ENCODE measurements at places on chromosomes 5 and 9. TPM values are rescaled to one million over a fixed set of nuclear protein-coding genes. Genes with fewer than 3 reads are reported as not detected.

DNA sequence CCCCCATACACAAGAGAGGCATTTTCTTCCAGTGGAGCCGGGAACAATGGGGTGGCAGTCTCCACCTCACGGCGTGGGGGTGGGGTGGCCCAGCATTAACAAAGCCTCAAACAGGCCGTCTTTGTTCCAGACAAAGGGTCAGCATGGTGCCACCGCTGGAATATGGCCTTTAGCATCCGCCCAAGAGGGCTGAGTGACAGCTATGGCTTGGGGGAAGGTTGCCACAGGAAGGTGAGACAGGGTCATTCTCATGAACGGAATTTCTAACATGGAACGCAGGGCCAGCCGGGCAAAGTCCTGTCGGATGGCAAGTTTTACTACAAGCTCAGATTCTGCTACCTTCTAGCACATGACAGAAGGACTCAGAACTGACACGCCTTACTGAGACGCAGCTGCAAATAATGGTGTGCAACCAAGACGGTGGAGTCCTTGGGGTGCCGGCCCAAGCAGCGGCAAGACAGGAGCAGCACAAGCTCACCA is 64.0 kb downstream of the OTULIN start:
- H3K4me3 ChIP-seq = no peak overlapping the region
- no peak overlapping the region for H3K27ac ChIP-seq
- H3K27me3 ChIP-seq = no peaks in the 10 kb centered on the region
- peaks cover 42% of the 10 kb centered on the region for H3K36me3 ChIP-seq
- H3K4me1 ChIP-seq = peaks cover 46% of the 10 kb centered on the region
- no peak for DNase-seq

DBH gene
- not detected for total RNA-seq

DNA sequence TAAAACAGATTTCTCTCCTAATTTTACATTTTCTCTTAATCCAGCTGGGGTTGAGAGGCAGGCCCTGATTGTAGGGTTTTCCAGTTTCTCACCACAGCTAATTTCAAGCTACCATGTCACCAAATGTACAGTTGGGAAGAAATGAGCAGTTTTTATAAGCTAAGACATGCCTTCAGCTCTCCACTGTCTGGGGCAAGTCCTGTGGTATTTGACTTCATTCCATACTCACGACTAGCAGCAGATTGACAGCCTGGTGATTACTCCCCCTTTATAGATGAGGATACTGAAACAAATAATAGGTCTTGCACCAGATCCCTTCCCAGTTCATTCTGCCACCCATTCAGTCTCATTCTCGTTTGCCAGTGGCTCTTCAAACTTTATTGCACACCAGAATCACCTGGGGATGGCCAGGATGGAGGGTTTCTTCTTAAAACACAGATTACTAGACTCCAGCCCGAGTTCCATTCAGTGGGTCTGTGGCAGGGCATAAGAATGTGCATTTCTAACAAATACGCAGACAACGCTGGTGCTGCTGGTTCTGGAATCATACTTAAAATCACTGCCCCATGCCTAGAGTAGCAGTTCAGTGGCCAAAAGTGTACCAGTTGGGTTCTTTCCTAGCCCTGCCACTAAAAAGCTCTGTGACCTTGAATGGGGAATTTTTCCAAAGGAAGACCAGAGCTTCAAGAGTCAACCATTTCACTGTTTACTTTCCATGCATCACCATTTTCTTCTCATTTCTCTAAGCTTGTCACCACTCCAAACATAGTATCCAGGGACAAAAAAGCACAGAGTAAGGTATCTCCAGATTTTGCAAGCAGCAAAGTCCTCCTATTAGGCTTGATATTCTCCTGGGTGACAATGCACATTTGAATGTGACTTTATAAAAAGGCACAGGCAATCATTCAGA is 64.3 kb downstream of the CSNK1A1 start:
- H3K36me3 ChIP-seq = no peaks in the 10 kb centered on the region
- H3K27ac ChIP-seq = peak overlapping the region; percentile 94
- no peak overlapping the region for H3K4me3 ChIP-seq
- H3K27me3 ChIP-seq = no peaks in the 10 kb centered on the region
- no peak for DNase-seq

- H3K36me3 ChIP-seq = no peaks in the 10 kb centered on the region
- no peak for DNase-seq
- H3K27me3 ChIP-seq = no peaks in the 10 kb centered on the region
- H3K4me1 ChIP-seq = peaks cover 99% of the 10 kb centered on the region
These were observed 47.1 kb downstream of the CAST start for GRCh38 chr5:96709152-96709821.

DNA sequence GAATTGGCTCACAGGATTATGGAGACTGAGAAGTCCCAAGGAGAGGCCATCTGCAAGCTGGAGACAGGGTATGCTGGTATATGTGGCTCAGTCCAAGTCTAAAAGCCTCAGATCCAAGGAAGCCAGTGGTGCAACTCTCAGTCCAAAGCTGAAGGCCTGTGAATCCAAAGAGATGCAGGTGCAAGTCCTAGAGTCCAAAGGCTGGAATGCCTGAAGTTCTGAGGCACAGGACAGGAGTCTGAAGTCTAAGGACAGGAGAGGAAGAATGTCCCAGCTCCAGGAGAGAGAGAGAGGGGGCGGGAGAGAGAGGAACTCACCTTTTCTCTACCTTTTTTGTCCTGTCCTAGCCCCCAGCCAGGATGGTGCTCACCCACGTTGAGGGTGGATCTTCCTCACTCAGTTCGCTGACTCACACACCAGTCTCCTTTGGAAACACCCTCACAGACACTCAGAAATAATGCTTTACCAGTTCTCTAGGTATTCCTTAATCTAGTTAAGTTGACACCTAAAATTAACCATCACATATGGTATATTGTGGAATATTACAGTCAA is 49.6 kb downstream of the KCNN2 start:
- no peaks in the 10 kb centered on the region for H3K4me1 ChIP-seq
- no peaks in the 10 kb centered on the region for H3K36me3 ChIP-seq
- H3K27ac ChIP-seq = no peak overlapping the region
- DNase-seq = no peak
- no peaks in the 10 kb centered on the region for H3K27me3 ChIP-seq

DNA sequence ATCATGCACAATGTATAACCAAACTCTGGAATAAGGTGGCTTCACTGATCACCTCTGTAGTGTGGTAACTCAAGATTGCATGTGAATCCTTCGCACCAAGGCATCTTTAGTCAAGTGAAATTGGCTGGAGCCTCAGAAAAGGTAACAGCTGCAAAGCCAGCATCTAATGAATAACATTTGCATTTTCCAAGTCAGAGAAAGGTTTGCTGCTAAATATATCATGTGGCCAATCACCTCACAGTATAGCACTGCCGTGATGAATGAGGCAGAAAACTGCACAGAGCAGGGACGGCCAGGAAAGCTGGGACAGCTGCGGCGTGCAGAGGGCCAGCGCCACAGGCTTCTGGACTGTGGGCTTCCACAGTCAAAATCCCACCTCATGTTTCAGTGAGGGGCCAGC is 18.5 kb downstream of the MRPS27 start:
- H3K36me3 ChIP-seq = peaks cover 11% of the 10 kb centered on the region
- H3K4me3 ChIP-seq = no peak overlapping the region
- no peak overlapping the region for H3K27ac ChIP-seq
- H3K4me1 ChIP-seq = peaks cover 25% of the 10 kb centered on the region

TMEM174 gene
- total RNA-seq = not detected

- H3K27ac ChIP-seq = no peak overlapping the region
- no peaks in the 10 kb centered on the region for H3K4me1 ChIP-seq
- no peak overlapping the region for H3K4me3 ChIP-seq
- no peak for DNase-seq
These were observed 587.0 kb upstream of the ADAMTS16 start for GRCh38 chr5:4553130-4553529.

LIX1 gene
- not detected for total RNA-seq

NTNG2 gene
- total RNA-seq = 1.9 TPM

GRCh38 chr5:93587597-93588351 is 4.8 kb downstream of the NR2F1 start:
- no peak overlapping the region for H3K4me3 ChIP-seq
- peaks cover 90% of the 10 kb centered on the region for H3K27me3 ChIP-seq
- H3K36me3 ChIP-seq = no peaks in the 10 kb centered on the region
- no peak for DNase-seq
- peaks cover 19% of the 10 kb centered on the region for H3K4me1 ChIP-seq

DNA sequence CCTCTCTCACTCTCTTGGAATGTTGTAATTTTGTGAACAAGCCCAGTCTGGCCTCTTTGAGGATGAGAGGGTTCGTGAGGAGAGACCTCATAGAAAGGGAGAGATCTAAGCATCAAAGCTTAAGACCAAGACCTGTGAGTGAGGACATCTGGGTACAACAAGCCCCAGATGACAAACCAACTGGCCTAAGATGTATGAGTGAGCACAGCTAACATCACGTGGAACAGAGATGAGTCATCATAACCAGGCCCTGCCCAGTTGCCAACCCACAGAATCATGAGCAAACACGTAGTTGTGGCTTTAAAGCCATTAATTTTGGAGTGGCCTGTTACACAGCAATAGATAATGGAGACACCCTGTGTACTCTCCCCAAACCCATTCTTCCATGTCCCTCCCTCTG is 439.1 kb upstream of the KIF2A start:
- no peak for DNase-seq
- no peak overlapping the region for H3K4me3 ChIP-seq
- H3K27ac ChIP-seq = no peak overlapping the region
- peaks cover 7% of the 10 kb centered on the region for H3K27me3 ChIP-seq

DNA sequence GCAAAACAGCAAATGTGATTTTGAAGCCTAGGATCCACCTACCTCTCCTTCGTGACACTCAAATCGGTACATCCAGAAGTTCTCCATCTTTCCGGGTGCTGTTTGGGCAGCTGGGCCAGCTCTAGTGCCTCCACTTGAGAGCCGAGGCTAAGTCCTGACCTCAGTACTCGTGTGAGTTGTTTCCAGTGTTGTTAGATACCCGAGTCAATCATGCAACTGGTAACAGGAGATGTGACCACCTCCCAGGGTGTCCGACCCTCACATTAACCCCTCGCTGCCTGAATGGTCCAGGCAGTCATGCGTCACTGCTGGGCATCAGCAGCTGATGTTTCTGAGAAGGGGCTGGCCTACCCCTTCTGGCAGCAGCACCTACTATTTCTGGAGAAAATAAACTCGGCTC is 170.3 kb downstream of the ENTREP1 start:
- H3K27me3 ChIP-seq = no peaks in the 10 kb centered on the region
- DNase-seq = no peak
- H3K36me3 ChIP-seq = no peaks in the 10 kb centered on the region
- H3K27ac ChIP-seq = no peak overlapping the region
- H3K4me3 ChIP-seq = no peak overlapping the region
- H3K4me1 ChIP-seq = no peaks in the 10 kb centered on the region

DNA sequence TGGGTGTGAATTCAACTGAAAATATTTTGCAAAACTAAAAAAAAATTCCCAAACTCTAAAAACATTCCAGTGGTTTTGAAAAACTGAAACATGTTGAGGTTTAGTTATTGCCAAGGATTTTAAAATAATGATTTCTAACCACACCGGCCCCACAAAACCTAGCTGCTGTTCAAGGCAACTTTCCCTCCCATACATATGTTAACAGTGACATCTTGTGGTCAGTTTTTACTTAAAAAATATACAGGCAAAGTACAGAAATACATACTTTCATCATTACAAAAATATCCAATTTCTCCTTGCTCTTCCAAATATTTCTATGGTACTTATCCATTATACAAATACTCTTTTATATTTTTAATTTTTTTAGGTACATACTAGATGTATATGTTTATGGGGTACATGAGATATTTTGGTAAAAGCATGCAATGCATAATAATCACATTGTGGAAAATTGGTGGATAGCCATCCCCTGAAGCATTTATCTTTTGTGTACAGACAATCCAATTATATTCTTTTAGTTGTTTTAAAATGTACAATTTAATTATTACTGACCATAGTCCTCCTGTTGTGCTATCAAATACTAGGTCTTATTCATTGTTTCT is 34.4 kb upstream of the MRPS30 start:
- H3K27me3 ChIP-seq = no peaks in the 10 kb centered on the region
- DNase-seq = no peak
- no peaks in the 10 kb centered on the region for H3K4me1 ChIP-seq
- H3K36me3 ChIP-seq = no peaks in the 10 kb centered on the region
- H3K27ac ChIP-seq = no peak overlapping the region

DNA sequence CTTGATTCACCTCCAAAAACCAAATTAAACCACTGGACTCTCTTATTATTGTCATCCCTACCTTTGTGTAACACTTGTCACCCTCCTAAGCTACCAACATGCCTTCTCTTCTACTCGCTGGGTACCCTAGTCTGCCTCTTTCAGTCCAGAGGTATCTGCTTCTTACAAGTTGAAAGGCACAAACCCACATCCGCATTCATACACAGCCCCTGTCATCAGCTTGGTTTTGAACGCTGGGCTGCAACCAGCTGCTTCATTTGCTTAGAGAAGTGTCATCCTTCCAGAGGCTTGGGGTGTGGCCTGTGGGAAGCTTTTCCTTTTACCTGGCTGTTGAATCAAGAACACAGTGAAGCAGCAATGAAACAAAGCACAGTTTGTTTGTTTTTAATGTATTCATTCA is 138.8 kb upstream of the WWC1 start:
- H3K4me1 ChIP-seq = peaks cover 51% of the 10 kb centered on the region
- no peaks in the 10 kb centered on the region for H3K36me3 ChIP-seq
- no peak overlapping the region for H3K4me3 ChIP-seq
- peak overlapping the region; percentile 73 for H3K27ac ChIP-seq
- H3K27me3 ChIP-seq = no peaks in the 10 kb centered on the region

OTP gene
- total RNA-seq = not detected

UBE2QL1 gene
- total RNA-seq = 25.5 TPM

GRCh38 chr9:92634712-92635605 is 35.0 kb downstream of the IPPK start:
- H3K4me1 ChIP-seq = peaks cover 18% of the 10 kb centered on the region
- no peak overlapping the region for H3K4me3 ChIP-seq
- H3K27me3 ChIP-seq = no peaks in the 10 kb centered on the region
- peaks cover 97% of the 10 kb centered on the region for H3K36me3 ChIP-seq

DNA sequence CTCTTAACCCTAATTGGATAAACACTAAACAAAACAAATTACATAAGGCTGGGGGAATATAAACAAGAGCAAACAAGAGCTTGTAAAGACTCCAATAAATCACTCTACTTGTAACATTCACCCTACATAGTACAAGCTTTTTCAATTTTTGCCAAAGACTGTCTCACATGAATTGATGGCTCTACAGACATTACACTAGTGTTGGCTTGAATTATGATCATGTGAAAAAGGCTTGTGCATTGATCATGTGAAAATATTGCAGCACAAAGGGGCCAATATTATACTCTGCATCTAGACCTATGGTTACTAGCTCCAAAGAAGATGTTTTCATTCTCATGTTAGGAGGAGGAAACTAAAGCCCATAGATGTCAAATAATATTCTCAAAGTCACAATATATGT is 212.6 kb downstream of the MCTP1 start:
- H3K4me1 ChIP-seq = peaks cover 28% of the 10 kb centered on the region
- no peak overlapping the region for H3K27ac ChIP-seq
- no peaks in the 10 kb centered on the region for H3K36me3 ChIP-seq
- H3K4me3 ChIP-seq = no peak overlapping the region
- DNase-seq = no peak

DNA sequence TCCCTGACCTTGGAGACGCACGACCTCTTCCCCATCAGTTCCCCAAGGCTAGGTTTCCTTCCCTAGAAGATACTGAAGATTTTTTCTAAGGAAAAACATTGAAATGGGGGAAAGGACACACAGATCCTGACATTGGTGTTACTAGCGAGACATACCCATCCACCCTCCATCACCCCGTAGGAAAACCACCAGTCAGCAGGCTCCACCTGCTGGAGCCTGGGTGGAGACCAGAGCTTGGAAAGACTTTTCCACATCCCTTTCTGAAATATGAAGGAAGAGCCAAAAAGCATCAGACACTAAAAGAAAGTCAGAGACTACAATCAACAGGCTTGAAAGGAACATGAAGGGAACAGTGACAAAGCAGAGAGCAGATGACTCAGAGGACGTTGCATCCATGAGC is 638.0 kb downstream of the IRX1 start:
- peaks cover 32% of the 10 kb centered on the region for H3K27me3 ChIP-seq
- DNase-seq = no peak
- H3K4me1 ChIP-seq = no peaks in the 10 kb centered on the region
- no peak overlapping the region for H3K4me3 ChIP-seq

INSL4 gene
- not detected for total RNA-seq

ACTBL2 gene
- not detected for total RNA-seq

All from left ventricle myocardium inferior (tissue), 1 donor.